Posterior cingulate gyrus (tissue), 11 donors: ENCODE measurements at places on chromosomes 4 and X.

- DNase-seq, result no peak
Observed at GRCh38 chrX:9874483-9874882, 88.3 kb downstream of the SHROOM2 start.

GRCh38 chr4:70931347-70931746 lies 29.2 kb downstream of the MOB1B start:
- no peak for DNase-seq

- no peak for DNase-seq
Observed at GRCh38 chr4:140268186-140268841, 105.1 kb upstream of the SCOC start.

- no peak for DNase-seq
Observed at GRCh38 chrX:43314525-43314924, 341.6 kb upstream of the MAOA start.

DNA sequence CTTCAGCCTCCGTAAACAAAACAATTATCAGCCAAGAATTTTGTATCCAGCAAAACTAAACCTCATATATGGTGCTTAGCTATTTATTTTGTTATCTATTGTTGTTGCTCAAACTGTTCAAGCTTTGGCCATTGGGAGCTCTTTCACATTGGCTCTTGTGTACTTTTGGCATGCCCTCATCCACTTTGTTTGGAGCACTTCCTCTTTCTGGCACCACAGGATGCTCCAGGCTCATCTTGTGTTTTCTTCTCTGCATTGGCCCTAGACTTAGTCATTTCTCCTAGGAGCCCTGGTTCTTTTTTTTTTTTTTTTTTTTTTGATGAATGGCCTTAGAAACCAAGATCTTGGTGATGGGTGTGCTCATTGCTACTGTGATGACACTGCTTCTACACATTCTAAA lies 74.5 kb downstream of the DIPK2B start:
- no peak for DNase-seq
